ENCODE measurements at places on chromosomes 3 and 15.
A peak's percentile ranks its signal among the peaks of the same experiment; 100 is the strongest.

GRCh38 chr3:72193771-72194430 is 409.0 kb upstream of the PROK2 start:
- H3K36me3 ChIP-seq, result no peaks in the 10 kb centered on the region
- H3K27me3 ChIP-seq, result no peaks in the 10 kb centered on the region
- H3K4me3 ChIP-seq, result no peak overlapping the region
- no peak overlapping the region for H3K27ac ChIP-seq

DNA sequence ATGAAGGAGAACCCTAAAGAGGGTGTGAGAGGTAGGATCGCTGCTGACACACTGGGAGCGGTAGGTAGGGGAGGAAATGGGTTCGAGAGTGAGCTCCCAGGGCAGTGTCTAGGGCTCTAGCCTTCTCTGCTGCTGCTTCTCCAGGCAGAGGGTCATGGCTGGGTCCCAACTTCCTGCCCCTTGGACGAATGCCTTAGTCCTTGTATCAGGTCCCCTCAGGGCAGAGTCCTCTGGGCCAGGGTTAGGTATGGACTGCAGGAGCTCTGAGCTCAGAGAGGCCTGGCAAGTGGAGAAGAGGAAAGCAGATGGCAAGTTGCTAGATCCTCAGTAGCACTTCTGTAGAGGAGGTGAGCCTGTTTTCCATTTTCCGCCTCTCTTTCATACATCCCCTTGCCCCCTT is 2.9 kb downstream of the CORO2B start:
- no peak overlapping the region for H3K4me3 ChIP-seq
- no peak for DNase-seq
- H3K27me3 ChIP-seq, result peaks cover 29% of the 10 kb centered on the region
- H3K27ac ChIP-seq, result no peak overlapping the region
- H3K4me1 ChIP-seq, result no peaks in the 10 kb centered on the region
- no peaks in the 10 kb centered on the region for H3K36me3 ChIP-seq

- H3K4me3 ChIP-seq, result no peak overlapping the region
- DNase-seq, result no peak
- no peaks in the 10 kb centered on the region for H3K27me3 ChIP-seq
- no peak overlapping the region for H3K27ac ChIP-seq
- H3K4me1 ChIP-seq, result no peaks in the 10 kb centered on the region
These were observed 76.3 kb downstream of the PCSK6 start for GRCh38 chr15:101413239-101413638.

DNA sequence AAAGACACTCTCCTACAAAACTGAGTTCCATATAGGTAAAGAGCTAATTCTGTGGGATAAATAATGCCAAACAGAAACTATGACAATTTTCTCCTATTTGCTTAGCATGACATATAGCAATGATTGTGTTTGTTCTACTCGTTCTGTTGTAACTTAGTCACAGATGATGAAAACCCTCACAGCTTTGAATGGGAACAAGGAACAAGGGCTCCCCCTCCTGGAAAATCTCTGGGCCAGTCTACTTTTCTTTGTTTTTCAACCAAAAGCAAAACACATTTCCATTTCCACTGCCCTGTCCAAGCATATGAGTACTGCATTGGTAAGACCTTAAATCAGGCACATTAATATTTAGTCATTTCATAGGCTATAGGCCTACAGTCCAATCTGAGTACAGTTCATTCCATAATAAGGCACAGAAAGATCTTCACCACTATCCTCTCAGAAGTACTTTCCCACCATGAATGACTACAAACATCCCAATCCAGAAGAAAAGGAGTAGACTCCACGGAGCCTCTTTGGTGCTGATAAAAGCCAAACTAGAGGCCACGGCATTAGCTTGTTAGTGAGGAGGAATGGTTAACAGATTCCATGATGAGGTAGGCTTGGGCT is 67.1 kb downstream of the ATP8B4 start:
- no peaks in the 10 kb centered on the region for H3K36me3 ChIP-seq
- H3K27me3 ChIP-seq, result no peaks in the 10 kb centered on the region
- no peak for DNase-seq
- H3K4me3 ChIP-seq, result no peak overlapping the region
- no peak overlapping the region for H3K27ac ChIP-seq

DNA sequence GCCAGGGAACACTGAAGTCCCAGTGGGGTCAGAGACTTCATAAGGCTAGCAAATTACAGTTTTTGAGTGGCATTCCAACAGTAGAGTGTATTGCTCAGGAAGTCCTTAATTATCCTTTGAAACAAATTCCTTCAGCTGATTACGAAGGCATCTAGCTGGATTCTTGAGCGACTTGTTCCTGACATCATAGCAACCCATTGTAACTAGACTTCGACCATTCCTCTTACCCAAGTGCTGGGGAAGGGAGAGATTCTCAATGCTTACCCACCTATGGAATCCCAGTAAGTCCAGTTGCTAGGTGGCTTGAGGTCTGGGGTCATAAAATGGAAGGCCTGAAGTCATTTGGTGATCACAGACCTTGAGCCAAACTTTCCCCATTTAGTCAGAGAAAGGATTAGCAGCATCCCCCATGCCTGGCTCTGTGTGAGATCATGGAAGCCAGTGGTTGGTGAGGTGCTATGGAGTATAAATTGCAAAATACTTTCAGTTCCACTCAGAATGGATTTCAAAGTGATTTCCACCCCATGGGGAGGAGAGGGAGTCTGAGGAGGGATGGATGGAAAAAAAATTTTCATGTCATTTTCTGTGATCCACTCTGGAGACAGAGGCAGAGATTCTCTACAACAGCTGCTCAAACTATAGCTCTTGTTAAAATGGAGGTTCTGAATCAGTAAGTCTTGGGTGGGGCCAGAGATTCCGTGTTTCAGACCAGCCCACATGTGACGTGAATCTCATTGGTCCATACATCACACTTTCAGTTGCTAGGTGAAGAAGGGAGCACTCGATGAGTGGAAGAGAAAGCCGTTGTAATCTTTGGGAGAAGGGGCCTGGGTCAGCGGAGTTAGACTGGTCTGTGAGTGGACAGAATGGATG is 45.7 kb downstream of the CD86 start:
- H3K36me3 ChIP-seq, result no peaks in the 10 kb centered on the region
- H3K27ac ChIP-seq, result peak overlapping the region; percentile 70
- no peaks in the 10 kb centered on the region for H3K27me3 ChIP-seq
- no peak for DNase-seq
- H3K4me1 ChIP-seq, result peaks cover 71% of the 10 kb centered on the region

GRCh38 chr15:41417418-41418195 is 712 bp downstream of the RTF1 start:
- H3K4me1 ChIP-seq, result peaks cover 3% of the 10 kb centered on the region
- DNase-seq, result no peak
- no peaks in the 10 kb centered on the region for H3K36me3 ChIP-seq
- no peaks in the 10 kb centered on the region for H3K27me3 ChIP-seq
- peak overlapping the region; percentile 14 for H3K27ac ChIP-seq

DNA sequence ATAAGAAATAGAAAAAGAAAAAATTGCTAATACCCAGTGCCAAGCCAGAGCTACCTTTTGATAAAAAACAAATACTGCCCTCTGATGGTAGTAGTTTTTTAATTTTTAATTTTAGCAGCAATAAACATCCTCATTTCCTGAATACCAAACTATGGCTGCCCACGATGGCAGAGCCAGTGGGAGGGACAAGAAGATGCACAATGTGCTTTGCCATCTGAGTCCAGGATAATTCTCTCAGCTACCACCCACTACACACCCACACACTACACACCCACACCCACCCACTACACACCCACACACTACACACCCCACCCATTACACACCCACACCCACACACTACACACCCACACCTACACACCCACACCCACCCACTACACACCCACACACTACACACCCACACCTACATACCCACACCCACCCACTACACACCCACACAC is 17.8 kb downstream of the CEP19 start:
- no peaks in the 10 kb centered on the region for H3K27me3 ChIP-seq
- H3K4me3 ChIP-seq, result no peak overlapping the region
- no peak for DNase-seq
- H3K4me1 ChIP-seq, result no peaks in the 10 kb centered on the region

GRCh38 chr15:35771746-35772442 is 225.9 kb upstream of the DPH6 start:
- H3K27ac ChIP-seq, result no peak overlapping the region
- no peaks in the 10 kb centered on the region for H3K4me1 ChIP-seq
- no peak for DNase-seq
- no peaks in the 10 kb centered on the region for H3K36me3 ChIP-seq
- H3K27me3 ChIP-seq, result no peaks in the 10 kb centered on the region

DNA sequence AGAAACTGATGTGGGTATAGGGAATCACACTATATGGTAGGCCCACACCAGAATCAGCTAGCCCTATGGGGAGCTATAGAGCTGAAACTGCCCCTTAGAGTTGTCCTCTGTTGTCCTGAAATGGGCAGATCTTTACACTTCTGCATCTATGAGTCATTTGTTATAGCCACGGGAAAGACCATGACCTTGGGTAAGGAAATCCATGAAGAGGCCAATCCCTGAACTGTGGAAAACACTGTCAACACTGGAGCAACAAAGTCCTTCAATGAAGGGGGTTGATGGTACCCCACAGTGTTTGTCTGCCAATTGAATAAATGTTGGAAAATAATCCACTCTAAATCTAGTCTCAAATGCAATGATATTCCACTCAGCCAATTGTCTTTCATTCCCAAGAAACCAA is 5.2 kb upstream of the CD200R1 start:
- no peak for DNase-seq
- H3K36me3 ChIP-seq, result no peaks in the 10 kb centered on the region
- H3K27ac ChIP-seq, result no peak overlapping the region
- H3K4me1 ChIP-seq, result peaks cover 21% of the 10 kb centered on the region

GRCh38 chr3:36868614-36869436 is 76.0 kb downstream of the TRANK1 start:
- no peak overlapping the region for H3K4me3 ChIP-seq
- DNase-seq, result peak; percentile 16
- no peak overlapping the region for H3K27ac ChIP-seq
- H3K36me3 ChIP-seq, result no peaks in the 10 kb centered on the region
- no peaks in the 10 kb centered on the region for H3K4me1 ChIP-seq
- no peaks in the 10 kb centered on the region for H3K27me3 ChIP-seq

- H3K27ac ChIP-seq, result no peak overlapping the region
- DNase-seq, result no peak
- H3K4me3 ChIP-seq, result no peak overlapping the region
- H3K36me3 ChIP-seq, result no peaks in the 10 kb centered on the region
These were observed 299.2 kb downstream of the ZPLD1 start for GRCh38 chr3:102733791-102734563.

DNA sequence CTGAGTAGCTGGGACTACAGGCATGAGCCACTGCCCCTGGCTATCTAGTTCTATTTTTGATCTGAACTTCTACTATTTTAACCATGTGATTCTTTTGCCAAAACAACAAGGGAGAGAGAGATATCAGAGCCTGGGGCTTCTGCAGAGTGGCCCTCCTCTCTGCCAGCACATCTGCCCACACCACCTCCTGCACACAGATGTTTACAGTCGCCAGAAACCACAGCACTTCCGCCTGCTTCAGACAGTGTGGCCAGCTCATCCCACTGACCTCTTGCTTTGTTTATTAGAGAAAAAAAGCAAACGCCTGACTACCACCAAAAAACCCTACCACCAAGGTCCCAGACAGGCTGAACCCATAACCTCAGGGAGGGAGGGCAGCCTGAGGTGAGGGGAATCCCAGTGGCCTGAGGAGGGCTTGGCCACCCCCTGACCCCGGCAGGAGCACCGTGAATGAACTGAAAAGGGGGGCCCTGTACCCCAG is 85.9 kb upstream of the ABHD2 start:
- no peaks in the 10 kb centered on the region for H3K27me3 ChIP-seq
- no peaks in the 10 kb centered on the region for H3K36me3 ChIP-seq
- peak; percentile 36 for DNase-seq
- no peak overlapping the region for H3K27ac ChIP-seq
- no peak overlapping the region for H3K4me3 ChIP-seq

- H3K4me3 ChIP-seq, result no peak overlapping the region
- H3K27me3 ChIP-seq, result peaks cover 3% of the 10 kb centered on the region
- H3K27ac ChIP-seq, result no peak overlapping the region
- DNase-seq, result no peak
These were observed 71.4 kb downstream of the ISG20 start for GRCh38 chr15:88710027-88710715.

- no peak overlapping the region for H3K27ac ChIP-seq
- no peak for DNase-seq
- H3K27me3 ChIP-seq, result no peaks in the 10 kb centered on the region
- peaks cover 42% of the 10 kb centered on the region for H3K4me1 ChIP-seq
- no peak overlapping the region for H3K4me3 ChIP-seq
These were observed 304.6 kb downstream of the RPLP1 start for GRCh38 chr15:69757186-69757585.

- no peak overlapping the region for H3K27ac ChIP-seq
- H3K27me3 ChIP-seq, result no peaks in the 10 kb centered on the region
- H3K36me3 ChIP-seq, result no peaks in the 10 kb centered on the region
These were observed 86.2 kb downstream of the ASB7 start for GRCh38 chr15:100688549-100689120.

- no peak within 1 kb of the TSS for H3K4me3 ChIP-seq
- DNase-seq, result no peak
- H3K27me3 ChIP-seq, result no peaks in the 10 kb centered on the region
- no peak within 1 kb of the TSS for H3K27ac ChIP-seq
These were observed at the start of gene OSTN for GRCh38 chr3:191198932-191199331. Gene OSTN (plus strand): TSS chr3:191199241. CDS start chr3:191212533, 13,292 bp downstream.

- no peak overlapping the region for H3K27ac ChIP-seq
- H3K36me3 ChIP-seq, result no peaks in the 10 kb centered on the region
- no peaks in the 10 kb centered on the region for H3K27me3 ChIP-seq
- DNase-seq, result no peak
- no peaks in the 10 kb centered on the region for H3K4me1 ChIP-seq
These were observed 718.2 kb downstream of the NTRK3 start for GRCh38 chr15:87538327-87538834.

- H3K4me1 ChIP-seq, result peaks cover 18% of the 10 kb centered on the region
- H3K27me3 ChIP-seq, result no peaks in the 10 kb centered on the region
These were observed 112.2 kb upstream of the SLC4A7 start for GRCh38 chr3:27596334-27596841.
